ENCODE measurements at places on chromosomes 16 and 17.
A peak's percentile ranks its signal among the peaks of the same experiment; 100 is the strongest.

DNA sequence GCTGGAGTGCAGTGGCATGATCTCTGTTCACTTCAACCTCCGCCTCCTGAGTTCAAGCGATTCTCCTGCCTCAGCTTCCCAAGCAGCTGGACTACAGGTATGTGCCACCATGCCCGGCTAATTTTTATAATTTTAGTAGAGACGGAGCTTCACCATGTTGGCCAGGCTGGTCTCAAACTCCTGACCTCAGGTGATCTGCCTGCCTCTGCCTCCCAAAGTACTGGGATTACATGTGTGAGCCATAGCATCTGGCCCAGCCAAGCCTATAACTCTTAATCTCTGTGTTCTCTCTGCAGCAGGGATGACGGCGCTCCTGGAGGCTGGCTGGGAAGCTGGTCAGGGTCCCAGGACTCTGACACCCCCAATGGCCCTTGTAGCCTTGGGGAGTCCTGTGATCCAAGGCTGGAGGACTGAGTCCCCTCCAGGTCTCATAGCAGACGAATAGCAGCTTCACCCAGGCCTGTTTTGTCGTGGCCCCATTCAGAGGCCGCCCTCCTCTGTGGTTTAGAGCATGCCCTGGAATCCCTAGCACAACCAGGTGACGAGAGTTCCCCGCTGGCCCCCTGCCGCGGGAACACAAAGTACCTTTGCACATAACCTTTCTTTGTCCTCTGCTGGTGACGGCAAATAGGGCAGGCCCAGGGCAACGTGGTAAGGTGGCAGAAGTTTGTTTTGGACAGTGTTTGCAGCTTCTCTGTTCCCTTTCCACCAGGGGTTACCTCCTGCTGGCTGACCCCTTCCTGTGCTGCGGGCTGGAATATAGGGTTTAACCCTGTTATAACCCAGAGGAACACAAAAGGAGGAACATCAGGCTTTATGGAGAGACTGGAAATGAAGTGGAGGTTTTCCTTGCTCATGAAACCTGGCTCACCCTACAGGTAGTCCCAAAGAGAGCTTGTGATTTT lies 43.0 kb upstream of the TOB1 start:
- DNase-seq = peak; percentile 71

DNA sequence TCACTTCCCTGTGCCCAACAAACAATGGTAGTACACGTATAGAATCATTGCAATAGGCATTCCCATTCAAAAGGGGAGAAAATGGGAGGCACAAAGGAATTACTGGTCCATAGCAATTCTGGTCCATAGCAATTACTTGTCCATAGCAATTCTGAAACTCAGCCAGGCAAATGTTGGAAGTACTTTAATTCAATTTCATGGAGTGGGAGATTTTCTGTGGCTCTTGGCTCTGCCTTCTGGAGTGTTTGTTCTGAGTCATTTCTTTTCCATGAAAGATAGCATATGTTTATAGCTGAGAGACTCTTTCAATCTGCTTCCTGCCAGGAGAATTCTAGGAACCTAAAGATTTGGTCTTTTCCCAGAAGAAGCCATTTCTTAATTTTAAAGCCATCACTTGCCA lies 182.8 kb upstream of the ELAC2 start:
- DNase-seq = no peak

- DNase-seq = no peak
Measured at GRCh38 chr16:73572135-73572828, 524.4 kb upstream of the ZFHX3 start.

DNA sequence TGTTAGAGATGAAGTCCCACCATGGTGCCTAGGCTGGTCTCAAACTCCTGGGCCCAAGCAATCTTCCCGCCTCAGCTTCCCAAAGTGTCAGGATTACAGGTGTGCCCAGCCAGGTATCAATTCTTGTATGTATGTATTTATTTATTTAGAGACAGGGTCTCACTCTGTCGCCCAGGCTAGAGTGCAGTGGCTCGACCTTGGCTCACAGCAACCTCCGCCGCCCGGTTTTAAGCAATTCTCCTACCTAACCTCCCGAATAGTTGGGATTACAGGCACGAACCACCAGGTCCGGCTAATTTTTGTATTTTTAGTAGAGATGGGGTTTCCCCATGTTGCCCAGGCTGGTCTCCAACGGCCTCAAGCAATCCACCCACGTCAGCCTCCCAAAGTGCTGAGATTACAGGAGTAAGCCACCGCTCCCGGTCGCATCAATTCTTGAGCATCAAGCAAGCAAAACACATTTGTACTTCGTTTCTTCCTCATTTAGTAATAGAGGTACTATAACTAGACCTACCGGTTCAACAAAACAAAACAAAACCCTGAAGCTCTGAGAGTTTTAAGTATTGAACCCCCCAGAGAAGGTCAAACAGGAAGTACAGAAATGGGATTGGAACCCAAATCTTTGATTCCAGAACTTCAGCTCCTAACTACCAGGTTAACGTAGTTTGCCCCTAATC lies 1.0 kb upstream of the ZNF500 start:
- peak; percentile 30 for DNase-seq

- no peak for DNase-seq
Measured at GRCh38 chr17:73560661-73561060, 83.6 kb downstream of the SDK2 start.

DNA sequence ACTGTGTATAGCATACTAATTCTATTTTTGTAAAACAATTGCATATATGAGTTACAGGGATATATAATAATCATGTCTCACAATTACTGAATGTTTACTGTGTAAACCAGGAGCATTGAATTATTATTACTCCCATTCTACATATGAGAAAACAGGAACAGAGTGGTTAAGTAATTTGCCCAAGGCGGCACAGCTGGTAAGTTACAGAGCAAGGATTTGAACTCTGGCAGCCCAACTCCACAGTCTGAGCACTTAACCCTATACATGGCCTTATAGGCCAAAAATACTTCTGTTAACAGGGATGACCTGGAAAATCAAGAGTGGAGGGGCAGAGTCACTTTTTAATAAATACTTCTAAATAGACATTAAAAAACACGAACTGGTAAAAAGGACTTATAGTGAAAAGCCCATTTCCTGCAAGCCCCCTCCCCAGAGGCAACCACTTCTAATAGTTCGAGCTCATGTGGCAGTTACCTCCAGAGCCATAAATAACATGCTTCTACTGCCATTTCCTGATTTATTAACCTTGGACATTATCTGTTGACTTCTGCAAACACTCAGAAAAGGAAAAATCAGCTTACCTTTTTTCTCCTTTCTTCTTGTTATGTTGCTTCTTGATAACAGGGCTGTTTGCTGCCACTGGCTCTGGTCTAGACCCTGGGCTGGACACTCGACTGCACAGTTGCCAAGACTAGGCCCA lies 22.1 kb upstream of the ADGRG1 start:
- DNase-seq = no peak

Data from CD4-positive, alpha-beta T cell treated with Interleukin-21 for 1 hour (primary cell).